ENCODE measurements at places on chromosomes 12 and 14.

DNA sequence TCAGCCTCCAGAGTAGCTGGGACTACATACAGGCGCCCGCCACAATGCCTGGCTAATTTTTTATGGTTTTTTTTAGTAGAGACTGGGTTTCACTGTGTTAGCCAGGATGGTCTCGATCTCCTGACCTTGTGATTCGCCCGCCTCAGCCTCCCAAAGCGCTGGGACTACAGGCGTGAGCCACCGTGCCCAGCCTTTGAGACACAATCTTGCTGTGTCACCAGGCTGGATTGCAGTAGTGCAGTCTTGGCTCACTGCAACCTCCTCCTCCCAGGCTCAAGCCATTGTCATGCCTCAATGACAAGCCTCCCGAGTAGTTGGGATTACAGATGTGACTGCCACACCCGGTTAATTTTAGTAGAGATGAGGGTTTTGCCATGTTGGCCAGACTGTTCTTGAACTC is 21.3 kb upstream of the STRN3 start:
- no peak for DNase-seq

GRCh38 chr12:100154474-100155247 is 12.0 kb upstream of the BLTP3B start:
- DNase-seq: peak; percentile 18

DNA sequence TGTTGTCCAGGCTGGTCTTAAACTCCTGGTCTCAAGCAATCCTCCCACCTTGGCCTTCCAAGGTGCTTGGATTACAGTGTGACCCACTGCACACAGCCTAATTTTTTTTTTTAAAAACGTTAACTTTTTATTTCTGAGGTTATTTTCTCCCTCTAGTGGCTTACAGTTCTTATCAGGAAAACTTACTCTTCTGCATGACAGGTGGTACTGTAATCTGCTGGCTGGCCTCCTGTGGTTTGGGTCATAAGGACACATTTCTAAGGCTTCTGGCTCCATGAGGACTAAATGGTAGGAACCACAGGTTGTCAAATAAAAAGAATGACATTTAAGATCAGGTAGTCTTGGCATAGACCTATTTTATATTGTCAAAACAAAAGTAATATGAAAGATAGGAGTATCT is 7.7 kb upstream of the NCKAP1L start:
- no peak for DNase-seq

DNA sequence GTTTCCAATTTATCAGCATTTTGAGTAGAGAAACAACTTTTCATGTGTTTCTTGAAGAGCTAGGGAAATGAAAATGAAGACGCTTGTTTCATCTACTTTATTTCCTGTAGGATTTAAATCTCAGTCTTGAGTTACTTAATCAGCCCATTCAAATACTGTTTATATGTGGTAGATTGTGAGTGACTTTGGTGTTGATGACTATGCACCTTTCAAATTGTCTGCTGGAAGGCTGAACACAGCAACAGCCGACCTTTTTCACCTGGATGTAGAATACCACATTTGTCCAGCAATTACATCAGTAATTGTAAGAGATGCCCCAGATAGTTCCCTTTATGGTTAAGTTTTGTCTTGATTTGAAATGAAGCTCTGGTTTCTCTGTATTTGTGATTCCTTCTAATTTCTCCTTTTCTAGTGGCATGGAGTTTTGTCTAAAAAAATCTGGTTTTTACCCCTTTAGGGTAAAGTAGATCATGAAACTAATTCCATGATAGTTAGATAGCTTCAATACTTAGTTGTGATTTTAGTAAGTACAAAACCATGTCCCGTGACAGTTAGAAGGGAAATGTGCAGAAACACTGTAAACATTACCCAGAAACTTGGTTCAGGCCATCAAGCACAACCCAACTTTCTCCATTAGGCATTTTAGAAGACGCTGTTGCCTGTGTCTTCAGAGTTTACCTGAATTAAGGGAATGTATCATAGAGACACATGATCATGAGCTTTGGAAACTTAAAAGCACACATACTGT is 165.0 kb downstream of the SRGAP1 start:
- DNase-seq: no peak

DNA sequence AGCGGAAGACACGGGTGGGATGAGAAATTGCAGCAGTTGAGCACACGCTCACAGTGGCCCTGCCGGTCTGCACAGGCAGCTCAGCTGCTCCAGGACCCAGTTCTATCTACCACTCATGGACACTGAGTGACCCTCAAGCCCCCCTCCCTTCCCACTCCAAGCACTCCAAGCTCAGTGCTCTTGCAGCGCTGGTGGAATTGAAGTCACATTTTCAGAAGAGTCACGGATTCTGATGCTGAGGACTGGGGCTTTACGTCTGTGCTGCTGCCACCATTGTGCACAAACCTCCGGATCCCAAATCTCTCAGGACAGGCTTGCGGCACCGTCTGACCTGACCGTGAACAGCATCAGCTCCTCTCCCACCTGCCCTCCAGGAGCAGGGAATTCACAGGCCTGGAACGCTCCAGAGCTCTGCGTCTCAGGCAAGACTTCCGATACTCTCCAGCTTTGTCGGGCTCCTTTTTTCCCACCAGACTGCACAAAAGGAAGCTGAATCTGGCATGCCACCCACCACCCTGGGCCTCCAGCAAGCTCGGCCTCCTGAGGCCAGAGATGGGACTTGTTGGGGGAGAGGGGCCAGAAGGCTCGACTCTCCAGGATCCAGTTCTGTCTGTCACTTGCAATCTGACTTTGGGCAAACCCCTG is 213.1 kb upstream of the RTL1 start:
- no peak for DNase-seq

- DNase-seq: no peak
Observed at GRCh38 chr14:39558525-39558924, 126.3 kb upstream of the FBXO33 start.

DNA sequence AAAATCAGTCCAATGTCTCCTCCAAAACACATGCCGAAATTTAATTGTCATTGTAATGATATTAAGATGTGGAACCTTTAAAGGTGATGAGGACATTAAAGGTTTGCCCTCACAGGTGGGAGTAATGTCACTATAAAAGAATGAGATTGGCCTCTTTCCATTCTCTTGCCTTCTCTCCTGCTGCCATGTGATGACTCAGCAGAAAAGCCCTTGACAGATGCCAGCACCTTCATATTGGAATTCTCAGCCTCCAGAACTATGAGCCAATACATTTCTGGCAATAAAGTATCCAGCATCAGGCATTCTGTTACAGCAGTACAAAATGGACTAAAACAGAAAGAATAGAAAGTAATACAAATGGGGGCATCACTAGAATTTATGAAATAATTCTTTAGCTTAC is 609.7 kb downstream of the SLC16A7 start:
- no peak for DNase-seq

- no peak for DNase-seq
Observed at GRCh38 chr14:68957775-68958174, 21.3 kb downstream of the ACTN1 start.

- DNase-seq: no peak
Observed at GRCh38 chr12:110243227-110243626, 37.8 kb upstream of the ATP2A2 start.

GRCh38 chr12:112380663-112381405 is 1.4 kb downstream of the HECTD4 start:
- no peak for DNase-seq

DNA sequence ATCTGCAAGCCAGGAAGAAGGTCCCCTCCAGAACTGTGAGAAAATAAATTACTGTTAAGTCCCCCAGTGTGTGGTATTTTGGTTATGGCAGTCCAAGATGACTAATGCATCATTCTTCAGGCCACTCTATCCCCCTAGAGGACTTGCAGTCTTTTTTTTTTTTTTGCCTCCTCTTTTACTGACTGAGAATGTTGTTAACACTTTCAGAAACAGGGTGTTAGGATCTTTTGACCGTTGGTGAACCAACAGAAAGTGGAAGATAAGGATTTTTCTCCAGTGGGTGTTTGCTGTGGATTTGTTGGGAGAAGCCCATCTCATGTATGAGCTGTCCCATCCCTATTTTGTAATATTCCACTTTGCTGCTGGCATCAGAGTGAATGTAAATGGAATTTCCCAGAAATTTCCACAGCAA is 37.8 kb downstream of the MARK3 start:
- peak; percentile 67 for DNase-seq
